ENCODE measurements at places on chromosomes 6 and 20. TPM values are rescaled to one million over a fixed set of nuclear protein-coding genes. Genes with fewer than 3 reads are reported as not detected.

The FAM184A gene
- 0.33 TPM for total RNA-seq

The GGTLC1 gene
- not detected for total RNA-seq

The MUC21 gene
- not detected for total RNA-seq

The KIF6 gene
- not detected for total RNA-seq

The CCN6 gene
- not detected for total RNA-seq
